Thyroid gland (tissue), 4 donors: ENCODE measurements at places on chromosomes 16 and 17.
A peak's percentile ranks its signal among the peaks of the same experiment; 100 is the strongest.

GRCh38 chr16:77785373-77785764, 3.0 kb upstream of the VAT1L start:
- DNase-seq = no peak

DNA sequence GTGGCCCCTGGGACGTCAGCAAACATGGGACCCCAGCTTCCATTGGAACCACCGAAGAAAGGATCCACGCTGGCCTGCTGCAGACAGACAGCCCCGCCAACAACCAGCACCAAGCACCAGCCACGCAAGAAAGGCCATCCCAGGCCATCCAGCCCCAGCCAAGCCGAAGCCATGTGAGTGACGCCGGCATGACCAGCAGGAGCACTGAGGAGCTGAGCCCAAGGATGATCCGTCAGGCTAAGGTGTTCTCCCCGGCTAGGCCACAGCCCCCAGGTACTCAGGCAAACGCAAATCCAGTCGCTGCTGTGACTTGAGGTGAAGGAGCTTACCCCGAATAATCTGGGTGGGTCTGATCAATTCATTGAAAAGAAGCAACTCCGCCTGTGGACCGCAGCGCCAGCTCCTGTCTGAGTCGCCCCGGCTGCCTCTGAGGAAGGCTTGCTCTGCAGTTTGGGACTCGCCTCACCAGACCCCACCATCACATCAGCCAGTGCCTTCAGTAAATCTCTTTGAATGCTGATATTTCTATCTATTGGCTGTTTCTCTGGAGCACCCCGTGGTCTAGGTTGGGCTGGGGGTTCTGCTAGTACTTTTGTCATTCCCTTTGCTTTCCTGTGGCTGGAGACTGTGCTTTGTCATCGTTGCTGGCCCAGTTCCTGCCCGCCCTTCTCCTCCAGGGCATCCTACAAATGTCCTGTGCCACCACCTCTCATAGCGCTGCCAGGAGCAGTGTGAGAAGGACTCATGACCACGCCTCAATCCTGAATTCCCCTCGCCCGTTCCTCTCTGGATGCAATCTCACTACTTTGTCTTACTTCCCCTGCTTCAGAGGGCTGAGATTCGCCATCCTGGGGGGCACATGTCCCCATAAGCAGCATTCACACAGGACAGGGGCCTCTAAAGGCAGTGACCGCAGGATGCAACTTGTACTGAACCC, 8.1 kb upstream of the CBX2 start:
- DNase-seq = no peak

DNA sequence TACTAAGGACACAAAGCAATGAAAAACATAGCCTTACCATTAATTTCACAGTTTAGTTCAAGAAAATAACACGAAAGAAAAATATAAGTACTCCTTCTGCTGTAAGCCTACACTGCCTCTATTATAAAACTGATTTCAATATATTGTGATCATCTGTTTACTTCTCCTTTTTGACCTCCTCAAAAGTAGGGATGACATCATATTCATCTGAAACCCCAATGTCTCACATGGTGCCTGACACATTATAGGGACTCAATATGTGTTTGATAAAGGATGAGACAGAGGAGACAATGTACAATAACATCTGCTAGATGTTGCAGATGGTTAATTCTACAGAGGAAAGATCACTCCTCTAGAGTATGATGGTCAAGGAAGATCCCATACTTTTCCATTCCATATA, 118.4 kb upstream of the NOG start:
- DNase-seq = no peak

- DNase-seq = no peak
Measured at GRCh38 chr17:20022701-20023100, 13.5 kb downstream of the SPECC1 start.

DNA sequence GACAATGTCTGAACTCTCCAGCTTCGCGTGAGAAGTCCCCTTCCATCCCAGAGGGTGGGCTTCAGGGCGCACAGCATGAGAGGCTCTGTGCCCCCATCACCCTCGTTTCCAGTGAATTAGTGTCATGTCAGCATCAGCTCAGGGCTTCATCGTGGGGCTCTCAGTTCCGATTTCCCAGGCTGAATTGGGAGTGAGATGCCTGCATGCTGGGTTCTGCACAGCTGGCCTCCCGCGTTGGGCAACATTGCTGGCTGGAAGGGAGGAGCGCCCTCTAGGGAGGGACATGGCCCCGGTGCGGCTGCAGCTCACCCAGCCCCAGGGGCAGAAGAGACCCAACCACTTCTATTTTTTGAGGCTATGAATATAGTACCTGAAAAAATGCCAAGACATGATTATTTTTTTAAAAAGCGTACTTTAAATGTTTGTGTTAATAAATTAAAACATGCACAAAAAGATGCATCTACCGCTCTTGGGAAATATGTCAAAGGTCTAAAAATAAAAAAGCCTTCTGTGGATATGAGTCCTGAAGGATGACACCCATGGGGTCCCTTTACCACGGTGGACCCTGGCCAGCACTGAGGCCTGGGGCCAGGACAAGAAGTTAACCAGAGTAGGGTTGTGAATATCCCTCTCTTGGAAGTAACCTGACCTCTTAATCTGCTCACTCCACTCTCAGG, 10.5 kb upstream of the ITGAD start:
- peak; percentile 44 for DNase-seq

GRCh38 chr16:11202260-11203091, 53.5 kb downstream of the SOCS1 start:
- no peak for DNase-seq

DNA sequence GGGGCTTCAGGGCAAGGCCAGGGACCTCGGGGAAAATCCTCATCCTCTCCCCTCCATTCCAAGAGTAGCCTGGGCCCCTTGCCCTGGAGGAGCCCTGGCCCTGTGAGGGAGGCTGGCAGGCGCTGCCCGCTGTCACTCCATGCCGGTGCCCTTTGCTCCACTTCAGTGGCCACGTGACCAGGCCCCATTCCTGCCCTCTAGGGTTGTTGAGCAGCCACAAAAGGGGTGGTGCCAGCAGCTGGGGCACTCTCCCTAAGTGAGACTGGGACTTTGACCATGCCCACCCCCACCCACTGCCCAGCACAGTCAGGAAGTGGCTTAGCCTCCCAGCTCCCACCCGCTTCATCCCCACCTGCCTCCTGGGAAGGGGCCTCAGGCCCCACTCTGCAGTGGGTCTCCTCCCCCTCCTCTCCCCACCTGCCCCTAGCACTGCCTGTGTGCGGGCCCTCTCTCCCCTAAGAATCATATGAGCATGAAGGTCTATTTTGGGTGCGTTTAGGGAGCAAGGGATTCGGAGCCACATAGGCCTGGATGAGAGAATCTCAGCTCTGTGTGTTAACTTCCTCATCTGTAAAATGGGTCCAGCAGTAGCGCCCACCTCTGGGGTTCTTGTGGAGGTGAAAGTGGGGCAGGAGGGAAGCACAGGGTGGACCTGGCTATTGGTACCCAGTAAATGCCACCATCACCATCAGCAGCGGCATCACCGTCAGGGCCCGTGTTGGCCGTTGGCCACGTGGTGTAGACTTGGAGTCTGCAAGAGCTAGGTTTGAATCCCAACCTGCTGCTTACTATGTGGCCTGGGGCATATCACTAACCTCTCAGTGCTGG, 7.2 kb downstream of the PDK2 start:
- DNase-seq = peak; percentile 95

DNA sequence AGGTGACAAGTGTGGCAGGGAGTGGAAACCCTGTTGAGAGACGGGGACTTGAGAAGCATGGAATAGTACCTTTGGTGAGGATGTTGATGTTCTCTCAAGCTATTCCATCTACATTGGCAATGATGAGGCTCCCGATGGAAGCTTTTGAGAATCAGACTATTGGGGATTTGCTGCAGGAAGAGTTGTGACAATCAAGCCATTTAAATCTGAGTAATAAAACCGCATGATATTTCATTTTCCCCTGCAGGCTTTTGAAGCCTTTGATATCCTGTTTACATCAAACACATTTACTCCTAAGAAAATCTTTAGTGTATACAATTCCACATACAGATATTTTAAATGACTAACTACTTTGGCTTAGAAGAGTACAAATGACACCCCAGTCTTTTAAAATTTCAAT, 49.0 kb upstream of the CRYM start:
- DNase-seq = no peak

GRCh38 chr16:89478576-89479221, 11.7 kb downstream of the ANKRD11 start:
- no peak for DNase-seq

- DNase-seq = no peak
Measured at GRCh38 chr16:75088216-75088615, 28.4 kb downstream of the LDHD start.

- peak; percentile 92 for DNase-seq
Measured at GRCh38 chr16:69089091-69089910, 16.2 kb upstream of the HAS3 start.

DNA sequence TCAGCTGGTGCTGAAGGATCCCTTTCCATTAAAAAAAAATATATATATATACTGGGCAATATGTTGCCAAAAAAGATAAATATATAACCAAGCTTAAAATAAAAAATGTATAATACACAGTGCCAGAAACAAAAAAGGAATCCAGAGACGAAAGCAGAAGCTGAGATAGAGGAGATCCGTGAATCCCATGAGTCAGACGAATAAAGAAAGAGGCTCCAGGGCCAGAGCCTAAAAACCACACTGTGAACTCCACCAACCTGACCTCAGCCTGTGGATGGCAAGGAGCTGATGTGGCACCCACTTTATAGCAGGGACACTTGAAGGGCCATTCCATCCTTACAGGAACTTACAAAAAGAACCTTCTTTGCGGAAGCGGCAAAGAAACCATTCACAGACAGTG, 34.8 kb downstream of the PITPNM3 start:
- no peak for DNase-seq

DNA sequence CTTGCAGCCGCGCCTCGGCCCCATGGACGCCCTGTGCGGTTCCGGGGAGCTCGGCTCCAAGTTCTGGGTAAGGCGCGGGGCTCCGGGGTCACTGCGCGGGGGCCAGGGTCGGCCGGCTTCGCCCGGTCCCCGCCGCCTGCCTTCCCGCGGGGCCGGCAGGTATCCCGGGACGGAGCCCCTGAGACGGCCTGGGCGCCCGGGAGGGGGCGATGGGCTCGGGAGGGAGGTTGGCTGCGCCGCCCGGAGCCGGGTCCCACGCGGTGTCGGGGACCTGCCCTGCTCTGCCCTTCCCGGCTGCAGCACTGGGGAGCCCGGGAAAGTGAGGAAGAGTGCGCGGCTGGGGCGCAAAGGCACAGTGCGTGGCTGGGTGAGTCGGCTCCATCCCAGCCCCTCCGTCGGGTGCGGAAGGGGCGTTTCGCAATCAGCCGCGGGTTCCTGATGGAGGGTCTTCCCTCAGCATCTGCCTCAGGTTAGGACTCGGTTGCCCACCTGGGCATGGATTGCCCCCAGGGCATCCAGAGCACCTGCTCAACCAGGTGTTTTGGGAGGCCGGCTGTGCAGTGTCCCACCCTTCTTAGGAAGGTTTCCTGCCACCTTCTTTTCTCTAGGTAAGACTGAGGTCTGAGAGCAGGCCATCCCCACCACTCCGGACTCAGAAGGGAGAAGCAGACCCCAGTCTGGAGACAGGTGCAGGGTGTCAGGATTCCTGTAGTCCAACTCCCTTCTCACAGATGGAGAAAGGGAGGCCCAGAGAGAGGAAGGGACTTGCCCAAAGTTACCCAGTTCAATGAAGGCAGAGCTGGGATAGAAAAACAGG, 442 bp downstream of the ABCC3 start:
- DNase-seq = peak; percentile 32

DNA sequence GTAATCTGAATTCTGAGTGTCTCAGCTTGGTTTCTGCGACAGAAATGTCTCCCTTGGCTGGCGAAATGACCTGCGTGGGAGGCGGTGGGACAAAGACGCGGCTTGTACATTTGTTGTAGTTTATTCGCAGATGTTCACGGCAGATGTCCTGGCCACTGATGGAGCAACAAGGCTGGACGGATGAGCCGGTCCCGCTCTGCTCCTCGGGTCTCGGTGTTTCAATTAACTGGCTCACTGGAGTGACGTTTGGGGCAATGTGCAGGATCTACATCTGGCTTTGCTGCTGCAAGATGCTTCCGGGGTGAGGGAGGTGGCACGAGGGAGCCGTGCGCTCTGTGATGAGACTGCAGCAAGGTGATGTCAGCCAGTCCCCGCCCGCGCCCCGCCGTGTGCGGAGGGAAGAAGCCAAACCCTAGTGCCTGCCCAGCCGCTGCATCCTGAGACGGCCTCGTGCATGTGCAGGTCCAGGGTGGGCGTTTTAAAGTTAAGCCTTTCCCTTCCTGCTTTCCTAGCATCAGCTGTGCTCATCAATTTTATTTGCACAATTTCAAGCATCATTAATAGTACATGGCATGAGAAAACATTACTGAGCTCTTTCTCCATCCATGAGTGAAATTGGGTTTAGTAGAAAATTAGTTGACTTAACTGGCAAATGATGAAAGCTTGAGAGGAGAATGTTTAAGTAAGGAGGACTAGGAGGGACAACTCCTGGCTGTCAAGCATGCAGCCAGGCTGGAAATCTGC, 44.4 kb downstream of the MGAT5B start:
- no peak for DNase-seq

GRCh38 chr17:50052822-50053653, 2.9 kb upstream of the ITGA3 start:
- DNase-seq = peak; percentile 47

DNA sequence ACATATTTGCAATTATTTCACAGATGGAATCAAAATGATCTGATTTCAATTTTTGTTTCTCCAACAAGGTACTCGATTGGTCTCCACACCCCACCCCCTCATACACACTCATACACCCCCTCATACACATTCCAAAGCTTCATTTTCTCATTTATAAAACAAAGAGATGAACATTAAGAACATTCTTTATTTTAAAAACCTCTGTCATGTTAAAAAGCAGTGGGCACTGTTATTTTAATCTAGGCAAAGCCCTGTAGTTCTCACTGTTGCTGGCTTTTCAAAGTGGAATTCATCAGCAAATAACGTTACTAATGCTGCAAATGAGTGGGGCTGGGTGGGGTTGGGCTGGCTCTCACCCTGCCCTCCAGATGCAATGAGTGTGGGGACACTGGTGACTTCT, 289.6 kb upstream of the ASIC2 start:
- DNase-seq = no peak

DNA sequence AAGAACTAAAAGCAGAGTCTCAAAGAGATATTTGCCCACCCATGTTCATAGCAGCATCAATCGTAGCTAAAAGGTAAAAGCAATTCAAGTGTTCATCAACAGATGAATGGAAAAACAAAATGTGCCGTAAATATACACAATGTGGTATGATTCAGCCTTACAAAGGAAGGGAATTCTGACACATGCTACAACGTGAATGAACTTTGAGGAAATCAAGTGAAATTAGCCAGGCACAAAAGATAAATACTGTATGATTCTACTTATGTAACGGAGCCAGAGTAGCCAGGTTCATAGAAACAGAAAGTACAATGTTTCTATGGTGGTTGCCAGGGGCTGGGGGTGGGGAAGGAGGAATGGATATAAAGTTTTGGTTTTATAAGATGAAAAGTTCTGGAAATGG, 57.8 kb upstream of the IL34 start:
- DNase-seq = no peak

GRCh38 chr16:83307594-83307992, 500.2 kb upstream of the HSBP1 start:
- DNase-seq = no peak

GRCh38 chr16:49022351-49022963, 259.2 kb downstream of the CBLN1 start:
- no peak for DNase-seq
